ENCODE measurements at places on chromosomes 1 and 21.

DNA sequence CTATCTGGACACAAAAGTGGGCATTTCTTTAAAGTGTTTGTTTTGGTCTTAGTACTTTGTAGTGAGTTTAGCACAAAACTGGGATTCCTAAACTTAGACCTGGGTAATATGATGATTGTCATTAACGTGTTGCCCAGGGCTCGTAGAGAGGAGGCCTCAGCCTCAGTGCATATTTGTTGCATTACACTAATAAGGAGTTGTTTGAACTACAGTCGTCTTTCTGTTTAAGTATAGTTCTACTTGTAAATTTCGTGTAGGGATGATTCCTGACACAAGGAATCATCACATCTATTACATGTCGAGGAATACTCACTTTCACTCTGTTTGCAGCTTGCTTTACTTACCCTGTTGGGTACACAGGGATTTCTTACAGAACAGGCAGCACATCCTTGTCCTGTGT lies 85.0 kb downstream of the PRDM2 start:
- no peak for DNase-seq

GRCh38 chr1:181317261-181317930 lies 165.9 kb upstream of the CACNA1E start:
- no peak for DNase-seq

DNA sequence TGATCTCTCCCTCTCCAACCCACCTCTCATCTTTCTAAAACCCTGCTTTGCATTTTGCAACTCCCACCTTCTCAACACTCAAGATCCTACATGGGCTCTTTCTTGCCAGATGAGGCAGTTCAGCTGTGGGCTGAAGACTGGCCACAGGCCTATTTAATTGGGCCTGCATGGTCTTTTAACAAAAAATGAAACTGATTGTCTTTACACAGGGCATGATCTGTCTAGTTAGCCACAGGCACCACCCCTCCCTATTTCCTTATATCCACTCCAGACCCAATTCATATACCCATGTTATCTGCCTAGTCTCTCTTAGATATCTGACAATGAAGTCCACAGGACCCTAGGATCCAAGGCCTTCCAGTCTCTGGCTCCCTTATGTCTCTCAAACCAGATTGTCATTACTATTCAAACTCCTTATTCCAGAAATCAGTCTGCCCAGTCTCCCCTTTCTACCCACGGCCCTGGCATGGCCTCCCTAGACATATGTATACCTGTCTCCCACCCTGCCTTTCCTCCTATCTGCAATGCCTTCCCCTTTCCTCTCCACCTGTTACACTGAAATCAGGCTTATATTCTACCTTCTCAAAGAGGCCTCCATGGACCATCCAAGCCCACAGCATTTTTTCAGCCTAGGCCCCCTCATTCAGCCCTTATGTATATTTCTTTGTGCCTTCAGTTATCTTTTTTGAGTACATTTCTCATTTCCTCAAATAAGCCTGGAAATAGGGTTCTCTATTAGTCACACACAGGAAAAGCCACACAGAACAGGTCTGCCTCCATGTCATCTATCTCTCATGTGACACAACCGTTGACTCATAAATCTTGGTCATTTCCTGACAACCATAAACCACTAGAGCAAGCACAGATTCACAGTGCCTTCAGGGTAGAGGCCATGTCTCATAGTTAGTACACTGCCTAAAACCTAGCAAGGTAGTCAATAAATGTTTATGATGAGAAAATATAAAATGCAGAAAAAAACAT lies 39.0 kb downstream of the LPAR3 start:
- DNase-seq, result peak; percentile 76

DNA sequence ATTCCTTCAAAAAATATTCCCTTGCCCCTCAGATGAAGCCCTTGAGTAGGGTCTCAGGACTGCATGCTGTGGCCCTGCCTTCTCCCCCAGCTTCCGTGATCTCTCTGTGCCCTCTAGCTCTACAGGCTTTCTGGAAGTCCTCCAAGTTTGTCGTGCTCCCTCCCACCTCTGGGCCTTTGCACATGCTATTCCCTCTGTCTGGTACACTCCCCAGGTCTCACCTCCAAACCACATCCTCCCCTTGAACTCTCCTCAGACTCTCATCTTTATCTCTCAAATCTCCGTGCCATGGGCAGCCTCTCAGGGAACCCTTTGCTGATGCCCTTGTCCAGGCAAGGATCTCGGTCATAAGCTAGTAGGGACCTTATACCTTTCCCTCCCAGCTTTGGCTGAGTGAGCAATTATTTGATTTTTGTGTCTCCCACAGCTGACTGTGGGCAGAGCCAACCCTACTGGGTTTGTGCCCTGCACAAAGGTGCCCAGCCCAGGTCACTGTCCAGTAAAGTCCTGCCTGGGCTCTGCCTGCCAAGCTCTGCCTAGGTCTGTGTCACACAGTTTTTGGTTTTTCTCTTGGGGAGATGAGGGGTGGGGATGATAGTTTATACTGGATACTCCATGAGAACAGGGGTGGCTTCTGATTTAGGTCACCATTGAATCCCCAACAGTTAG lies 188.1 kb downstream of the ZNF281 start:
- DNase-seq, result no peak

GRCh38 chr1:169601096-169601881 lies 15.0 kb upstream of the F5 start:
- no peak for DNase-seq

DNA sequence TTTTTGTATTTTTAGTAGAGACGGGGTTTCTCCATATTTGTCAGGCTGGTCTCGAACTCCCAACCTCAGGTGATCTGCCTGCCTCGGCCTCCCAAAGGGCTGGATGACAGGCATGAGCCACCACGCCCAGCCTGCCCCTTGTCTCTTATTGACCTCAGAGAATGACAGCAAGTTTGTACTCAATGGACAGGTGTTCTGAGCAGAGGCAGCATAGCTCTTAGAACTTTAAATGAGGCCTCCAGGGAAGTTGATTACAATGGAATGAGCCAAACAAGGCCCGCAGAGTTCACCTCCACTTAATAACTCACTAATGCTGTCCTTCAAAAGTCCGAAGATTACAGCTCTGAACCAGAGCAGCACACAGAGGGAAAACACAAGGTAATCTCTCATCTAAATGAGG lies 10.9 kb downstream of the TMPRSS2 start:
- no peak for DNase-seq

DNA sequence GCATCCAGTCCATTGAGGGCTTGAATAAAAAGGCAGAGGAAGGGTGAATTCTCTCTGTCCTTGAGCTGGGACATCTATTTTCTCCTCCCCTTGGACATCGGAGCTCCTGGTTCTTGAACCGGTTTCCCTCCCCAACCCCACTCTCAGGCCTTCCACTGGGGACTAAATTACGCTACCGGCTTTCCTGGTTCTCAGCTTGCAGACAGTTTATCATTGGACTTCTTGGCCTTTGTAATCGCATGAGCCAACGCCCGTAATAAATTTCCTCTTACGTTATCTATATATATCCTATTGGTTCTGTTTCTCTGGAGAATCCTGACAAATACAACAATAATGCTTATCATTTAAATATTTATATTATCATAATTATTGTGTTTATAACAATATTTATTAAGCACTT lies 20.4 kb upstream of the COL9A2 start:
- DNase-seq, result no peak

DNA sequence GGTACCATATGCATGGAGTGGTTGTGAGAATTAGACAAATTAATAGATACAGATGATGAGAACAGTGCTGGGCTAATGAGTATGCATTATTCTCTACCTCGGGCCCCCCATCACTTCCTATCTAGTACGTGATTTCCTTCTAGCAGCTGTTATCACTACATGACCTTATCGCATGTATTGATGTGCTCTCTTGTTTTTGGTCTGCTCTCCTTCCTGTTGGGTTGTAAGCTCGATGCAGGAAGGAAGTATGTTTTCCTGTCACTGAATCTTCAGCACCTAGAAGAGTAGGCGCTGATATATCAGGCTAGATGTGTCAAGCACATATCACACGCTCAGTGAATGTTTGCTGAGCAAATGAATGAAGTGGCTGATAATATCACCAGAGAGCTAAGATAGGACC lies 43.9 kb upstream of the IFNAR2 start:
- DNase-seq, result no peak

- DNase-seq, result no peak
Observed at GRCh38 chr1:16922885-16923431, 1.2 kb downstream of the CROCC start.

DNA sequence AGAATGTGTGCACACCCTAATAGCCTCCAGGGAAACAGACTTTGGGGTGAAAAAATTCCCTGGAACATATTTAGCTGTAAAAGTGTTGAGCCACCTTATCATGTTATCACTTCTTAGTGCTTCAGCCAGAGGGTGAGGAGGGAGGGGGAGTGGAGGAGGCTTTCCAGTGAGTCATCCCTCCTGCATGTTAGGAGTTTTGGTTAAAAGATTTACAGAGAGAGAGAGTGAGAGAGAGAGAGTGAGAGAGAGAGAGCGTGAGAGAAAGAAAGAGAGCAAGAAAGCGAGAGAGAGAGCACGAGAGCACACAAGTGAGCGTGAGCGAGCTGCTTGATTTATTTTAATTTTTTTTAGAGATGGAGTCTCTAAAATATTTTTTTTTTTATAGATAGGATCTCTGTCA lies 13.5 kb upstream of the CACNA1E start:
- no peak for DNase-seq

DNA sequence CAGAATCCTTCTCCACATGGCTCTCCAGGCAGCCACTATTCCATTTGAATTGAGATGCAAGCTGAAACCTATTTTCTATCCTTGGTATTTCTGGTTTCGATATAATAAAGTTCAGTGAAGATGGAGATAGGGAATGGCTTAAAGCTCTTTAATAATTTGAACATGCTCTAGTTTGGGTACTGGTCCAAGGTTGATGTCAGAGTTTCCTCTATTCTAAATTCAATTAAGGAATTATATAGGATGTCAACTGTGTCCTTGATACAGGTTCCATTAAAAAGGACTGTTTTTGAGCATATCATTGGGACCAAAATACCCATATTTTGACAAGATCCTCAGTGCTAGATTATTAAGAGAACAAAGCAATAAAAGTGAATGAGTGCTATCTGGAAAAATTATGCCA lies 245.3 kb downstream of the SPATA17 start:
- DNase-seq, result no peak

- no peak for DNase-seq
Observed at GRCh38 chr1:69919129-69919921, 286.1 kb downstream of the LRRC40 start.

- DNase-seq, result no peak
Observed at GRCh38 chr1:72516264-72516663, 233.9 kb upstream of the NEGR1 start.

GRCh38 chr1:47901001-47901575 lies 96.1 kb downstream of the TRABD2B start:
- no peak for DNase-seq

DNA sequence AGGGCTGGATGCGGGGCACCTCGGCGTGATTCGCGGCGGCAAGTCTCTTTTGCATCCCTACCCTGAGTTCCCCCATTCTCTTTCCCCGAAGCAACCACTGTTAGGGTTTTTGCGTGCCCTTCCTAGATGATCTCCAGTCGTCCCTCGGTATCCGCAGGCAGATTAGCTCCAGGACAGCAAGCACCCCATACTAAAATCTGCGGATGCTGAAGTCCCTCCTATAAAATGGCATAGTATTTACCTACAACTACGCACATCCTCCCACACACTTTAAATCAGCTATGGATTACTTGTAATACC lies 22.8 kb upstream of the CFAP126 start:
- DNase-seq, result no peak

GRCh38 chr1:181038399-181038873 lies 4.7 kb downstream of the MR1 start:
- no peak for DNase-seq

DNA sequence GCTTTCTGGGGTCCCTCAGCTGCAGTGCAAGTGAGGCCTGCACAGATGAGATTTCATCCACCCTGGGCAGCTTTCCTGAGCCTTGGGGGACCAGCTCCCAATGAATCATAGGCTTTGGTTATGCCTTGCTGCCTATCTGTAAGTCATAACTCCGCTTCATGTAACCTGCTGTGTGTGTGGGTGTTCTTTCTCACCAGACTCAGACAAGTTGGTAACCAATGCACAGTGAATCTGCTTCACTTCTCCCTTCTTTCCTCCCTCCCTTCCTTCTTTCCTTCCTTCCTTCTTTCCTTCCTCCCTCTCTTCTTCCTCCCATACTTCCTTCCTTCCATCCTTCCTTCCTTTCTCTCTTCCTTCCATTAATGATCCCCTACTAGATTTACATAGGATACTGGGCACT lies 34.4 kb upstream of the PSMB2 start:
- DNase-seq, result no peak

DNA sequence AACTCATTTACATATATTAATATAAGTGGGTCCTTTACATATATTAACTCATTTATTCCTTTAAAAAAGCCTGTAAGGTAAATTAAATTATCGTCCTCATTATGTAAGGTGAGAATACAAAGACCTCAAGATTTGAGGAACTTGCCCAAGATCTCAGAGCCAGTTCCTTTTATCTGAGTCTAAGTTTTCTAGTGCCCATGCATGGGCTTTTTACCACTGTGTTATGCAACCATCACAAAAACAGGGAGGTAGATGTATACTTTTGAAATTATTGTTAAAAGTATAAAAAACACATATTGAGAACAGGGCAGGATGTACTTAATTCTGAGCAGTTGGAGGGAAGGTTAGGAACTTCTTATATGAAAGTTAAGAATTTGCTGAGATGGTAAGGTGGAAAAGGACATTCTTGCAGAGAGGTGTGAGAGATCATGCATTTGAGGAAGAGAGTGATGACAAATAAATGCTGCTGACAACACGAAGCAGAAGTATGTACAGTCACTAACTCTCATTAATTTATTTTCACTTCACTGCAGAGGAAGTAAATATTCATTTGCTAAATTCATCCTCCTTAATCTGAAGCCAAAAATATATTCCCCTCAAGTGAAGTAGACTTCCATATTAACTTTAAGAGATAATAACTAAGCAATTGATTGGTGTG lies 28.9 kb upstream of the LYPLAL1 start:
- peak; percentile 78 for DNase-seq

- no peak for DNase-seq
Observed at GRCh38 chr1:248852481-248853405, 6.1 kb downstream of the ZNF692 start.

- no peak for DNase-seq
Observed at GRCh38 chr1:95046359-95046758, 26.4 kb downstream of the ALG14 start.

DNA sequence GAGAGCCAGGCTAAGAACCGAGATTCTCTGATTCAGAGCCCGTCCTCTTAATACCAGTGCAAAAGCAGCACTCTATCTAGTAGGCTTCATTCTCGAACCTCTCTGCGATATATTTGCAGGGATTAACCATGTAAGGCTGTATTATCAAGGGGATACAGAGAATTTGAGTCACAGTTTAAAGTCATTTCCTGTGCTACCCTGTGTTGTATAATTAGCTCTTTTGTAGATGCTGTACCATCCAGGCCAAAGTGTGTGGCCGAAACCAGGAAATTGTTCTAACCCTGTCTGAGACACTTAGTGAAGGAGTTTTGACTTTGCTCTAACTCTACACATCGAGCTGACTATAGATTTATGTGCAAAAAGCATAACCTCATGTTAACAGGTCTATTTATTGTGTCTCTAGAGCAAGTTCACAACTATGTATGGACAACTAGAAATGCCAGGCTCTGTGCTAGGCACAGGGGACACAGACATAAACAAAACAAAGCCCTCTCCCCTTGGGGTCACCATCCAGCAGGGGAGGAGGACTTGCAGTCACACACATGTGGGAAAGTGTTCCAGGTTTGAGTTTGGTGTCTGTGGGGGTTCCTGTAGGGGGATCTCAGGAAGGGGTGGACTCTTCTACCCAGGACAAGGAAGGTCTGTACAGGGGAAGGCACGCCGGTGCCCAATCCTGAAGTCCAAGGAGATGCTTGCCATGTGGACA lies 182.2 kb downstream of the DHRS3 start:
- no peak for DNase-seq

Data from SIG-M5 (cell line).